NCI-H2171 treated with DMSO at 0.1 percent for 48 hours (cell line): ENCODE measurements at places on chromosomes 16 and 17.

DNA sequence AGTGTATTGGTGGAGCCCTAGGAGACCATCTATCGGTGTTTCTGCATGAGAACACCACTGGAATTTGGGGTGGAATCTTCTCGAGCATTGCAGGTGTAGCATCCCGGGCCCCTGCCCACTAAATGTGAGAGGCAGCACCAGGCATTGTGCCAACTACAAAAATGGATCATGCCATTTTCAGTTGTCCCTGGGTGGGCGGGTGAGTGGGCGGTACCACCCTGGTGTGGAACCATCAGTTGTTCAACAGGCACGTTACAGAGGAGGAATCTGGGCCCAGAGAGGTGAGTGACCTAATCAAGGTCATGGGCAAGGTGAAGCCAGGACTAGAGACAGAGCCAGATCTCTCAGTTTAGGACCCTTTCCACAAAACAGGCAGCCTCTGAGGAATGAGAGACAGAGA, 8.8 kb downstream of the PIPOX start:
- no peak for DNase-seq

DNA sequence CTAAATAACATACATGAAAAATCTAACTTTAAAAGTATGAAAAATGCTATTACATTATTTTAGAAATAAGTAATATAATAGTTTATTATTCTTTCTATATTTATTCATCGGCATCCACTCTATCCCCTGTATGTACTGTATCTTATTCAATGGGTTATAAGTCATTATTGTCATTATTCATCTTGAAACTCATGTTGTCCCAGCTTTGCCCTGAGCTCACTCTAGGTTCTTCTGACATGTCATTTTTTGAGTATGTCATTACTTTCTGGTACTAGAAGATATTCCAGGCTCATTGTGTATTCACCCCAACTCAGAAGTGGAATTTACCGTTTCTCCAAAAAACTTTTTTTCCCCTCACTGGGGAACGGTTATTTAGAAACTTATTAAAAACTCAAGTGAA, 53.0 kb upstream of the MNT start:
- DNase-seq = no peak

- DNase-seq = no peak
Measured at GRCh38 chr17:3981455-3981854, 17.2 kb upstream of the ATP2A3 start.

DNA sequence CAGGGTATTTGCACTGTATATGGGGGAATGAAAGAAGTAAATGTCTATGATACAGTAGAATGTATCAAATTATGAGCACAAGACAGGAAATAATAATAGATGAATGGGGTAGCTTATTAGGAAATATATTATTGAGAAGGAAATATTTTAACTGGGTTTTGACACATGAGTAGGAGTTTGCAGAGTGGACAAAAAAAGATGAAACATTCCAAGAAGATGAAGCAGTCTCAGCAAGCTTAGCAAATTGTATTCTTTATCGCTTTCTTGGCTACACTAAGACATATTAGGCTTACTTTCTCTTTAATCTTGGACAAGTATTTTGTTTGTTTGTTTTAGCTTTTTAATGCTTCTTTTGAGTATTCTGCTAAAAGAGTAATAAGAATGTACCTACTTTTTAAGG, 1.3 kb upstream of the KRTAP4-9 start:
- DNase-seq = no peak

GRCh38 chr17:37400505-37400904, 6.1 kb downstream of the ACACA start:
- DNase-seq = no peak

DNA sequence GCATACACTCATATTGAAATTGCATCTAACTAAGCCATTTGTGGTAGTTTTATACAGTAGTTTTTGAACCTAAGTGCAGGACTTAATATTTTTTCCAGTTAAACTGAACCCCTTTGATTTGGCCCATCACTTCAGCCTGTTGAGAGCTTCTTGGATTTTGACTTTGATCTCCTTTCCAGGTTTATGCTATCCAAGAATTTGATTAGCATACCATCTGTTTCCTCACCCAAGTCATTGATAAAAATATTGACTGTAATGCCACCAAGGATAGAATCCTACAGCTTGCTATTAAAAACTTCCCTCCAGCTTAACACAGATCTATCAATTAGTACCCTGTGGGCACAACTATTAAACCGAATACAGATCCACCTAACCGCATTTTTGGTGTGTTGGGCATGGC, 7.2 kb downstream of the TMEM94 start:
- DNase-seq = no peak

DNA sequence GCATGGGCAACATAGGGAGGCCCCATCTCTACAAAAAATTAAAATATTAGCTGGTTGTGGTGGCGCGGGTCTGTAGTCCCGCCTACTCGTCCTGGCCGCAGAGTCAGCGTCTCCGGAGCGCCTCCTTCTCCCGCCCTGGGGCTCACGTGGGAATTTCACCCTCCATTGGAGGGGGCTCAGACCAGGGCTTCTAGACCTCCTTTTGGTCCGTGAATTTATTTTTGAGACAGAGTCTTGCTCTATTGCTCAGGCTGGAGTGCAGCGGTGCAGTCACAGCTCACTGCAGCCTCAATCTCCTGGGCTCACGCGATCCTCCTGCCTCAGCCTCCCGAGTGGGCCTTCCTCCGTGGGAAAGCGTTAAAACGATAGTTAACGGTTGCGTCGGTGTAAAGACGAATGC, 394 bp upstream of the NME4 start:
- DNase-seq = peak; percentile 71

GRCh38 chr17:50475362-50475761, 3.3 kb upstream of the RSAD1 start:
- no peak for DNase-seq

DNA sequence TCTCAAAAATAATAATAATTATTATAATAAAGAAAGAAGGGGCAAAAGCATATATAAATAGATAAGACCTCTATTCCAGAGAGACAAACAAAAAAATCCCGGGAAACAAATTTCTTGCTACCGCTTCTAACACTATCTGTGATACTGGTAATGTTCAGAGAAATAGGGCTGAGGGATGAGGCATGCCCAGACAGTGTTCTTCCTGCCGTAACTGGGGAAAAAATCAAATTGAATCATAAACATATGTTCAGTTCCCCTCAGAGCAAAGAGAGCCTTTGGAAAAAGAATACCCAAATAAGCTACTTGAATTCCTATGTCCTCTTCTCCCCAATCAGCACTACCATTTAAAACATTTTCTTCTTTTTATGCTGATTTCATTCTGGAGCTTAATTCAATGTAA, 688.0 kb downstream of the KCNJ2 start:
- DNase-seq = peak; percentile 66

DNA sequence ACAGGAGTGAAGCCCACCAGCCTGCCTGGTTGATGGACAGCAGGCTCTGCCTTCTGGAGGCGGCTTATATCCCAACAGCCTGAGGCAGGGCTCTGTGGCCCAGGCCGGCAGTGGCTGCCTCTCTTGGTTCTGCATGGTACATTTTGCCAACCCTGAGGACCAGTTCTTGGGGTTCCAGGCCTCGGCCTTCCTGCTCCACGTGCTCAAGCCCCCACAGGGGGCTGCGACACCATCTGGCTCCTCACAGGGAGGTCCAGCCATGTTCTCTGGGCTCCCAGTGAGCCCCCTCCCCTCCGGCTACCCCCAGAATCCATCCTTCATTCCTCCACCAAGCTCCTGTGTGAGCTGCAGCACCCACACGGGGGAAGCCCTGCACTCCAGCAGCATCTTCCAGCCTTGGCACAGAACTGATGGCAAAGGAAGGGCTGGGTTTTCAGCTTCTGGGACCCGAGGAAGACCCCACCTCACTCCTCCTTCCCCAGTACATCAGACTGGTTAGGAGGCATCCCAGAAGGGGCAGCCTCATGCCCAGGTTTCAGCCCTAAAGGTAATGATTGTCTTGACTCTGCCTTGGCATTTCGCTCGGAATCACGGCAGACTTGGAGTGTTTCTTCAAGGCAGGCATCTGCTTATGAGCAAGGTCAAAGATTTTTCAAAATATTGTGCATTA, 231.2 kb downstream of the CPPED1 start:
- no peak for DNase-seq

GRCh38 chr16:85491798-85492294, 121.3 kb upstream of the GSE1 start:
- DNase-seq = no peak

- no peak for DNase-seq
Measured at GRCh38 chr16:65235339-65236177, 113.7 kb upstream of the CDH11 start.

GRCh38 chr16:79089735-79090284, 510.7 kb downstream of the MAF start:
- DNase-seq = no peak

DNA sequence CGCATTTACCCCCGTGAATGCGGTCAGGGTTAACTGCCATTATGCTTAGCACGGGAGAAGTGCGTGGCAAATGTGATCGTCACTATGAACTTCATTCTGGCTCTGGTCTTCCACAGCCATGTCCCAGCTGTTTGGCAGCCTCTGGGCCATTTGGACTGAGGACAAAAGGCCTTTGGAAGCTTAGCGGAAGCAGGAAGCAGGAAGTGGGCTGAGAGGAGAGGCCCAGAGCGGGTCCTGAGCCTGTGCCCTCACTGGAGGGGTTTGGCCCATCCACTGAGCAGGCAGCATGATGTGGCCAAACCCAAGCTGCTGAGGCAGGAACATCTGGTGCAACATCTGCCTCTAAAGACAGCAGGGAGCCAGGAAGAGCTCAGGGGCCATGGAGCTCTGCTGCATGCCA, 345.9 kb downstream of the C16orf95 start:
- no peak for DNase-seq

DNA sequence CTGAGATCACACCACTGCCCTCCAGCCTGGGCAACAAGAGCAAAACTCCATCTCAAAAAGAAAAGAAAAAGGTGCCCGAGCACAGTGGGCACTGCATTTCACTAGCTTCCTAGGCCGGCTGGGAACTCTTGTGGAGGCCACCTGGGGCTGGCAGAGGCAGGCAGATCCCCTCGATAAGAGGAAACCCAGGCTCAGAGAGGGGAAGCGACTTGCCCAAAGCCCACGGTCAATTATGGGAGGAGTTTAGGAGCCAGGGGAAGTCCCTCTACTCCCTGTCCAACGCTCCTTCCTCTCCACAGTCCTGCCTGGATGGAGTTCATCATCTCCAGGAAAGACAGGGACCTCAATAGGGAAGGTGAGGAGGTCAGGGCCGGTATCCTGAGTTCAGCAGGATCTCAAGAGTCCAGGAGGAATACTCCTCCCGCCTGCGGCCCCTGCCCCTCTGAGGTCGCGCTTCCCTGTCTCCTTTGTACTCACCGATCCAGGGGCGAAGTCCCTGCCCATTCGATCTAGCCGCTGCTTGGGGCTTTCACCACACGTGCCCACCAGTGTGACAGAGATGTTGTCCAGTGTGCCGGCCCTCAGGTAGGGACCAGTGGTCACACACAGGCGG, 841 bp downstream of the ALOXE3 start:
- no peak for DNase-seq

- DNase-seq = no peak
Measured at GRCh38 chr17:1469231-1469852, 13.3 kb upstream of the CRK start.

DNA sequence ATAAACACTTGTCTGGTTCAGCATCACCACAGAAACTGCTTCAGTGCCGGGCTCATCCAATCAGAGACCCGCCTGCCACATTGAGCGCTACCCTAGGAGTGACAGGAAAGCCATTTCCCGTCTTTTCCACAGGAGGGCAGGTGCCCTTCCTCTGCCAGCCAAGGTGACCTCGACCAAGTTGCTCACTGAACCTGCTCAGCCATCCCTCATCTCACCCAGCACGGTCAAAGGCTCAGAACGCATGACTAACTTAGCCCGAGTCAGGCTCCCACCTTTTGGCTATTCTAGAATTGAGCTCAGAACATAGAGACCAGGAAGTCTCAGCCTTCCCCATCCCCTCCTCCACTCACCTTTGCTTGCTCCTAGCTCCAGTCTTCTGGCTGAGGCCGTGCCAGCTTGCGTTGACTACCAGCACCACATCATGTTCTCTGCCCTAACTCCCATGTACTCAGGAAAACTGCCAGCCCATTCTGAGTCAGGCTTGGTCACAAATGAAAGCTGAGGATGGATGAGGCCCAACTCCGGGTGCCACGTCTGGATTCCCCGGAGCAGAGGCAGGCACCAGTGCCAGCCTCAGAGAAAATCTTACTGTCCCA, 15.6 kb downstream of the MRPS23 start:
- DNase-seq = peak; percentile 35

- DNase-seq = no peak
Measured at GRCh38 chr16:27681681-27682080, 131.7 kb downstream of the KATNIP start.

GRCh38 chr16:27764869-27765675, 215.1 kb downstream of the KATNIP start:
- DNase-seq = no peak
